Endothelial cell (in vitro differentiated cells): ENCODE measurements at places on chromosomes 11 and 22.

DNA sequence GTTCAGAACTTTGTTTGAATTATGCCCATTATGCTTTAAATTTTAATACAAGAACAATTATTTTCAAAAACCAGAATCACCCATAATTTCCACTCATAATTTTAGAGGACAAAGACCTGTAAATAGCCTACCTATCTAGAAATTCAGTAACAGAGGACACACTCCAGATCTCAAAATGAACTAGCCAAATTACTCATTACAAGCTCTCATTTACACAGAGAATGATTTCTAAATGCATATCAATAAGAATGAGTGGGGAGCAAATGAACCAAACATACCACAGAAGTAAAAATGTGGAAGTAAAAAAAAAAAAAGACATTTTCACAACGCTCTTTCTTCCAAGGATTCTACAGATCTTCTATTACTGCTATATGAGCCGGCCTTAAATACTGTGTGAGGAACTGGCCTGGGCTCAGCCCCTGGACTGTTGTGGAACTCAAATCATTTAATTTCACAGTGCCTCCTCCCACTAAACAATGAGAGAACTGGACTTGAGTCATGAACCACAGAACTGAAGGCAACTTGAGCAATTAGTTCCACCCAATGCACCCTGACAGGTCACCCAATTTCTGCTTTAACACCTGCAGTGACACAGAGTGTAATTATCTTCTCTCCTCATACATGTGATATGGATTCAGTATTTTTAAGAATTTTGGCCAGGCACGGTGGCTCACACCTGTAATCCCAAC lies 8.0 kb downstream of the MRTFA start:
- DNase-seq: no peak

- no peak for DNase-seq
Measured at GRCh38 chr11:47152126-47152952, 24.3 kb downstream of the ARFGAP2 start.

GRCh38 chr11:55658608-55659007 lies 3.4 kb upstream of the OR4C6 start:
- DNase-seq: no peak

DNA sequence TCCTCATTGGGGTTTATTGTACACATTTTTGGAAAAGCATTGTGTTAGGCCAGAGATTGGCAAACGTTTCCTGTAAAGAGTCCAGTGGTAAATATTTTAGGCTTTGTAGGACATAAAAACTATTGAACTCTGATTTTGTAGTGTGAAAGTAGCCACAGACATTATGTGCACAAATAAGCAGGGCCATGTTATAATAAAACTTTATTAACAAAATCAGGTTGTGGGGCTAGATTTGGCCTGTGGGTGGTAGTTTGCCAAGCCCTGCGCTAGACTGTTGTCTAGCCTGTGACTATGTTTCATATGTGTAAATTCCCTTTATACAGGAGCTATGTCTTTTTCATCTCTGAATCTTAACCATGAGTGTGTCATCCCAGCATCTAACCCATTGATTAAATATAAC lies 104.1 kb downstream of the FBXO7 start:
- DNase-seq: no peak

DNA sequence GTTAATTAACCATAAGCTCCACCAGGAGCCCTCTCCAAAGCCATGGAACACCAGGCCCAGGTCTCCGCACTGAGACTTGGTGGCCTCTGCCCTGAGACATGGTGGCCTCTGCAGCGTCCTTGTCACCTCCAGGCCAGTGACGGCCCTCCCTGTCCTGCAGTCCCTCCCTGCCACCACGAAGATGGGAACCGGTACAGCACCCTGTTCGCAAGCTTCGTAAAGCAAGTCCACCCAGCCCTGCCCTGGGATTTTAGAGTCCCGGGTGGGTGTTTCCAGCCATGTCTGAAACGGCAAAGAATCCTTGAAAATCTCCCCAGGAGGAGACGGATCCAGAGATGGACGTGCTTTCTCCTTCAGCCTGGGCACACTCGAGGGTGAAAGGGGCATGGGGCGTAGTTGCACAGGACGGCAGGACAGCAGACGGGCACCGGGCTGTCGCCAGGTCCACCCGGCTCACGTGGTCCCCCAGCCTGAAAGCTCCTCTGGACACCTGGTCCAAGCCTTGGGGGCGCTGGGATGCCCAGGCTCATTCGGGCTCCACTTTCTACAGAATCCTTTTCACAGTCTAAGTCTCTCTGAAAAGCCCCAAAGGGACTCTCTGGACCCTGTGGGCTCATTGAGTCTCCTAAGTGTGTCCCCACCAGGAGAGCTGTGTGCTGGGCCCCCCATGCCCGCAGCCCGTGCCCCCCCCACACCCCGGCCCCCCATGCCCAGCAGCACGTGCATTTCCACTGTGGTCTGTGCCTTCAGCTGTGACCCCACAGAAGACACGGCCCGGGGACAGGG lies 456.2 kb downstream of the BRD1 start:
- DNase-seq: peak; percentile 2

DNA sequence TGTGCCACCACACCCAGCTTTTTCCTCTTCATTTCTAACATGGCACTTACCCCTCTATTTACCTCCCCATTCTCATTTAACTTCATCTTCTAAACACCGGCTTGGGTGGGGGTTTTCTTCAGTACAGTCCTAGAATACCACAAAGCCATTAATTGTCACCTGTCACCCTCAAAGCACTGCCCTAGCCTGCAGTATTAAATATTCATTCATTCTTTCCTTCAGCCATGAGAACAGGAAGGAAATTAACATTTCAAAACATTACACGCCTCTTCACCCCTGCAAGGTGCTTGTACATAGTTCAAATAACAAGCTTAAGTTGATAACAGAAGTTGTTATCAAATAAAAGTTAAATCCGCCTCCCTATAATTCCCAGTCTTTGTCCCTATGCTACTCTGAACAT lies 10.7 kb upstream of the VPS37C start:
- no peak for DNase-seq
